ENCODE measurements at places on chromosomes 1 and 21. TPM values are rescaled to one million over a fixed set of nuclear protein-coding genes. Genes with fewer than 3 reads are reported as not detected.

OR2T2 gene
- not detected for total RNA-seq

TLR5 gene
- total RNA-seq: 15.2 TPM

S100A1 gene
- total RNA-seq: 5.1 TPM

LCE1B gene
- total RNA-seq: not detected

UBL4B gene
- not detected for total RNA-seq

AMY1A gene
- 0.38 TPM for total RNA-seq

DNA sequence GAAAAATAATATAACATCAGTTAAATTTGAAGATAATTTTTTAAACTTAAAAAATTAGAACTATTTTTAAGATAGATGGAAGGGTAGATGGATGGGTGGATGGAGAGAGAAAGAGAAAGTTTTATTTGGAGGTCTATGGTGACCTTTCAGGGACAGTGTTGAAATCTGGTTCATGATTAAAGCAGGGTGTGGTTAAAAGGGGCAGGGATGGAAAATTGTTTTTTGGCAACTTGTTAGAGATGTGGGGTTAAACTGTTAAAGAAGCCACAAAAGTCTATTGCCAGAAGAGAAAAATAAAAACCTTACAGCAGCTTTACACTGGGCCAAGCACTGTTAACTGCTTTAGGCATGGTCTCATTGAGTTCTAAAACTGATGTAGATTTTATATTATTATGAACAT is 134.9 kb upstream of the GORAB start:
- no peak for DNase-seq

DNA sequence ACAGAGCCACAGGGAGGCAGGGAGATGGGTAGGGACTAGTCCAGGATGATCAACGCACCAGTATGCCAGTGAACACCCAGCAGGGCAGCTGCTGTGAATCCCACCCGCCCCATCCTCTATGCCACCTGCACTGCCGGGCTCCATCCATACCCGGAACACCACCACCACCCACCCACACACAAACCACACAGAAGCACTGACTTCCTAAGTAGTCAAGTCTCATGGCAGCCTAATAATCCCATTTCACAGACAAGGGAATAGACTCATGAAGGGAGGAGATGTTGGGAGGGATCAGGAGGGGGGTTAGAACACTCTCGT is 6.3 kb downstream of the DRAXIN start:
- DNase-seq: no peak

GRCh38 chr1:155320661-155321617 is at the start of gene RUSC1:
TSS of gene RUSC1 (plus strand) at chr1:155320894. CDS start at chr1:155321774, 880 bp downstream.
- DNase-seq: peak; percentile 54

DNA sequence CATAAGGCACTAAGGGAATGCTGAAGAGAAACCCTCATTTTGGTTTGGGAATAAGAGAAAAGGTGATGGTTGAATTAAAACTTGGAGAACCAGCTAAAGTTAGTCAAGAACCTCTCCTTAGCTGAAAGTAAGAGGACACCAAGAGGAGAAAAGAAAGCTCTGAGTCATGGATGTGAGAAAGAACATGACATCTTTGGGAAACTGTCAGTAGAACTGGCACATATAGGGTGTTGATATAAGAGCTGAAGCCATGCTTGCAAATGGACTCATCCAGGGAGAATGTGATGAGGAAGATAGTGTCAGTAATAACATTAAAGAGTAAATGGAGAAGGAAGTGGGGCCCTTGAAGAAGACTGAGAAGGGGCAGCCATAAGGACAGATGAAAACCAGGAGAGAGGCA is 54.3 kb downstream of the LRRC8C start:
- DNase-seq: no peak

- DNase-seq: no peak
These were observed 40.9 kb downstream of the ALG6 start for GRCh38 chr1:63408331-63408730.

DNA sequence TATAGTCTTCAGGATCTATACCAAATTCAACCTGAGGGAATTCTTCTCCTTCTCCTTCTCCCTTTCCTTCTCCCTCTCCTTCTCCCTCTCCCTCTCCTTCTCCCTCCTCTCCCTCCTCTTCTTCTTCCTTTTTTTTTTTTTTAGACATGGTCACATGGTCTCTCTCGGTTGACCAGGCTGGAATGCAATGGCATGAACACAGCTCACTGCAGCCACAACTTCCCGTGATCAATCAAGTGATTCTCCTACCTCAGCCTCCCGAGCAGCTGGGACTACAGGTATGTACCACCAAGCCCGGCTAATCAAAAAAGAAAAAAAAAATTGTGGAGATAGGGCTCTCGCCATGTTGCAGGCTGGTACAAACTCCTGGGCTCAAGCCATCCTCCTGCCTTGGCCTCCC is 51.5 kb downstream of the DNAI4 start:
- no peak for DNase-seq

GRCh38 chr1:43302721-43303470 is 2.1 kb downstream of the TIE1 start:
- peak; percentile 1 for DNase-seq

GRCh38 chr1:13775916-13776315 is 75.9 kb downstream of the PRDM2 start:
- DNase-seq: no peak

GRCh38 chr1:65467536-65467935 is 47.1 kb downstream of the LEPR start:
- DNase-seq: peak; percentile 55

- DNase-seq: no peak
These were observed 4.0 kb downstream of the CHI3L1 start for GRCh38 chr1:203182387-203182953.

- peak; percentile 82 for DNase-seq
These were observed 14.0 kb downstream of the OLFML2B start for GRCh38 chr1:162009501-162010174.

DNA sequence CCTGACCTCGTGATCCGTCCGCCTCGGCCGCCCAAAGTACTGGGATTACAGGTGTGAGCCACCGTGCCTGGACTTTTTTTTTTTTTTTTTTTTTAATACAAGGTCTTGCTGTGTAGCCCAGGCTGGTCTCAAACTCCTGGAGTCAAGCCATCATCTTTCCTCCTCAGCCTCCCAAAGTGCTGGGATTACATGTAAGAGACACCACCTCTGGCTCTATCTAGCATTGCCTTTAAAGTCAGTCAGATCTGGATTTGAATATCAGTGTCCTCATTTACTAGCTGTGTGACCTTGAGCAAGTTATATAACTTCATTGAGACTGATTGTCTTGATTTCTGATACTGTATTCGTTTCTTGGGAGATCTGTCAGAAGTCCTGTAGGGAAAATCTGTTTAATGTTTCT is 6.6 kb downstream of the MAP3K21 start:
- no peak for DNase-seq

DNA sequence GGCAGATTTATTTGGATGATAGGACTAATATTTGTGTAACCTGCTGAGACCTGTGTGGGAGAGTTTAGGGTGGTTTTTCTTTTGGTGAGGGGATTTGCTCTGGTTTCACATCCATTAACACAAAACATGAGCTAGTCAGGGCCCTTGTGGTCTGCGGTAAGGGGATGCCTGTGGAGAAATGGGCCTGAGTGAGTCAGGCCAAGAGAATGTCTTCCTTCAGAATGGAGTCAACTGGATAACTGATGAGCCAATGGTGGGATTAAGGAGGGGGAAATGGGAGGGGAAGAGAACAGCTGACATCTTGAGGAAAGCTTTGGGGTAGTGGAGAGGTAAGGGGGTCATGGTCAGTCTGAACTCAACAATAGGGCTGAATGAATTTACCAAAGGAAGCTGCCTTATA is 13.9 kb downstream of the WNT2B start:
- no peak for DNase-seq

DNA sequence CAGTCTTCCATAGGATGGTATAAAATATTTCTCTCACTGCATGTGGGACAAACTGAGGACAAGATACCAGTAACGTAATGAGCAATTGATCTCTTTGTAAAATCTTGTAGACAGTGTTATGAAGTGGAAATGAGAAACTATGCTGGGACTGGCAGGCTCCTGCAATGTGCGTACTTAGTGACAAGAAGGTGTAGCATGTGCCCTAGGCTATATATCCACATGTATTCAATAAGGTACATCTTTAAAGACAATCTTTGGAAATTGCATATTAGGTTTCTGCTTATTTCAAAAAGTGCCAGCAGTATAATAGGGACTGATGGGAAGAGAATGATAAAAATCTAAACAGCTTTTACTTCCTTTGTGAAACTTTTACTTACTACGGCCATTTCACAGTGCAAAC is 81.9 kb upstream of the GREM2 start:
- DNase-seq: no peak

GRCh38 chr1:30950053-30950452 is 41.5 kb upstream of the SDC3 start:
- no peak for DNase-seq

DNA sequence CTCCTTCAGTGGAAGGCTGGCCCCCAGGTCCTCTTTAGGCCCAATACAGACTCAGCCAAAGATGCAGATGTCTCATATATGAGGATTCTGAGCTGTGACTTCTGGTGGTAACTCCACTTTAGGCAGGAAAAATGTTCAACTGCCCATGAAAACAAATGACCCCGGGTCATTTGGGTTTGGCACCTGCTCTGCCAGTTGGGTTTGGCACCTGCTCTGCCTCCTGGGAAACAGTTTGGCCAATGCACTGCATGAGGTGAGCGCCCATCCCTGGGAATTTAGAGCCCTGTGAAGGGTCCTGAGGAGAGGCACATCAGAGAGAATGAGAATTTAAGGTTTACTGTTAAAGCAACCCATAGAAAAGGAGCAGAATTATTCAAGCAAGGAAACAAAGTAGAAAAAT is 45.3 kb downstream of the B3GALT5 start:
- no peak for DNase-seq

DNA sequence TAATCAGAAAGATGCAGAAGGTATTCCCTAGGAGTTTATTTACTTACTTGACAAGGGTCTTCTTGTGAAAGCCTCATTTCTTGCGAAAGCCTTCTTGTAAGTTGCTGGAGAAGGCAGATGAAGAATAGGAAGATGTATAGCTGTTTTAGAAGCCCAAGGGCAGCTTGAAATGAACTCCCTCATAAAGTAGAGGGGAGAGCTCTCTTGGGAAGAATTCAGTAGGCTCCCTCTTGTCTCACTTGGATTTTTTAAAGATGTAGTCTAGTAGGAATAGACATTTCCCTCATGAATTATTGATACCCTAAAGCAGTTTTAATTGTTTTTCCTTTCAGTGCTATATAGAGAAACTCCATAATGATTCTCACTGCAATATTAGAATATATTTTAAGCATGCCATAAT is 639.2 kb upstream of the CXADR start:
- no peak for DNase-seq

- DNase-seq: no peak
These were observed 23.9 kb upstream of the MEF2D start for GRCh38 chr1:156524481-156524869.

GRCh38 chr1:208302699-208303238 is 58.6 kb upstream of the PLXNA2 start:
- no peak for DNase-seq

- DNase-seq: no peak
These were observed 108.0 kb downstream of the DUSP10 start for GRCh38 chr1:221633841-221634409.

DNA sequence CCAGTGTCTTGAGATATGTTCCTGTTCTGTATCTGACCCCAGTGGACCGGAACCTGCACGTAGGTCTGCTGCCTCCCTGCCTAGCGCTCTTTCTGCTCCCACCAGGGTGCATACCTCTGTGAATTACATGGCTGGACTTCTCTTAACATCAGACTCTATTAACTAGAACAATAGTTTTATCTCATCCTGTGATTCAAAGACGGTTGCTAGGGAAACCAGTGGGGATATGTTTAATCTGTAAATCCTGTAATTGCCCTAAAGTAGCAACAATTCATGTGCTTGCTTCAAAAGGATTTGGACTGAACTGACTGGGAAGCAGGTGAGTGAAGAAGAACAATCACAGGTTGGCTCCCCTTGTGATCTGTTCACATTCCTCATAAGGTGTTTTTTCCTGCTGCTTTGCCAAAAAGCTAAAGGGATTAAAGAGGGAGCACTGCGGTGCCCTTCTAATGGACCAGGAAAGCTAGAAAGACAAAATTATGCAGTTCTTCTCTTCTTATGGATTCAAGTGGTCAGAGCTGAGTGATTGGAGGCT is 52.7 kb upstream of the DIRAS3 start:
- no peak for DNase-seq

DNA sequence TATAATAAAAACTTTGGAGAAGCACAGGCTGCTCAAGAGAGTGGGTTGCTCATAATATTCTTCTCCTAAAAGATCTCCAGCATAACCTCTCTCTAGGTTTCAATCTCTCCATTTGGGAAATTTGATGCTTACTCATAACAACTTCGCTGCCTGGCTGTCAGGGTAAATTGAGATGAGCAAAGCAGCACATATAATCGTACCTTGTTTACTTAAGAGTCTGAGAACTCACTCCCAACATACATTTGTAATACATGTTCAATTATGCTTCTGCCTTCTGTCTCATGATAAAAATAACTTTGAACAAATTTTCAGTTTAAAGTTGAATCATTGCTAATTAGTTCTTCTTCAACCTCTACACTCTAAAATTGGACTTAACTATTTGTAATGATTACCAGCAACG is 68.9 kb downstream of the DUSP10 start:
- no peak for DNase-seq

DNA sequence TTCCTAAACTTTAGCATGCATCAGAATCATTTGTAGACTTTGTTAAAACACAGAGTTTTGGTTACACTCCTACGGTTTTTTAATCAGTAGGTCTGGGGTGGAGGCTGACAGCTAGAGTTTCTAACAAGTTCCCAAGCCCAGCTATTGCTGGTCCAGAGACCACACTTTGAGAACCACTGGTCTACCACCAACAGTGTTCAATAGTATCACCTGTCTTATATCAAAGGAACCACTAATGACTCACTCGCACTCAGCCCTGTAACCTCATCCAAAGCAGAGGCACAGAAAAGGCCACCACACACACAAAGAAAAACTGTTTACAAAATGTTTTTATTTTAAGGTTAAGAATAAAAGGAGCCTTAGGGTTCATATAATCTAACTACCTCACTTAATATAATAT is 68.7 kb downstream of the HIVEP3 start:
- DNase-seq: no peak

DNA sequence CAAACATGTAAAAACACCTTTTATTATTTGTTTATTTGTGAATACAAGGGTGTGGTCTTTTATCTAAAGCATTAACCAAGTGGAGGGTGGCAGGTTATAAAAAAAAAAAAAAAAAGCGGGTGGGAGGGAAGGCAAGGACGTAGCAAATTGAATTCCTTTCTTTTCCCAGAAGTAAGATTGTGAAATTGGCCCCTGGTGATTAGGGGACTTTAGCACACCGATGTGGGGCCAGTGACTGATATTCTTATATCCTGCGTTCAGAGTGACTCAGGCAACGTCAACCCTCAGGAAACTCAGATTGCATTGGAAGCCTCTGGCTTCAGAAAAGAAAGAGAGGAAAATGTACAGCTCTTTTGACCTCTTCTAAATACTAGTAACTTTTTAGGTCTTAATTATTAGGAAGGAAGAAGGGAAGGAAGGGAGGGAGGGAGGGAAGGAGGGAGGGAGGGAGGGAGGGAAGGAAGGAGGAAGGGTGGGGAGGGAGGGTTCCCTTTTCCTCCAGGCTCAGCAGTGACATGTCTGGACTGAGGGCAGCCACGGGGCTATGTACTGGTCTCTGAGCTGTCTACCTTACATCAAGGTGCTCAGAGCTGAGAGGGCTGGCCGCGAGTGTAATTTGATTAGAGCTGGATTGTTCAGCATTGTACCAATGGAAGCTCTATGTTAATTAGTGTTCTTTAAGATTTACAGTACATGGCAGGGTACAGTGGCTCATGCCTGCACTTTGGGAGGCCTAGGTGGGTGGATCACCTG is 30.2 kb downstream of the EVA1C start:
- no peak for DNase-seq

Measured in pancreas (tissue), 10 donors.